ENCODE measurements at places on chromosomes 2 and 18.

DNA sequence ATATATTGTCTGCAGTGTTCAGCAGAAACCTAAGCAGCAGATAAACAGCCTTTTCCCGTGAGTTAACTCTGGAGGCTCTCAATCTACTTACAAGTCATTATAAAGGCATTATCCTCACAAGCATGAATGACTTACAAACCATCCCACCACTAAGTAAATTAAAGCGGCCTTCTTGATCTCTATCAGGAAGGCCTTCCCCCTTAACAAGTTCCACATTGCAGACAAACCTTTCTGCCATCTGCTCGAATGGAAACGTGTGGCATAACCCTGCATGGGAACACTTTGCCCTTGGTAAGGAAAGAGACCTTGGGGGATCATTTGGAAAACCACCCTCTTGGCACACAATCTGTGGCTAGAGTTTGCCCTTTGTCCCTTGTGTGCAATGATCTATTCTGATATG lies 199.5 kb downstream of the OSR1 start:
- no peak for DNase-seq

- DNase-seq = peak; percentile 46
Measured at GRCh38 chr2:94956797-94957391, 68.6 kb upstream of the MAL start.

DNA sequence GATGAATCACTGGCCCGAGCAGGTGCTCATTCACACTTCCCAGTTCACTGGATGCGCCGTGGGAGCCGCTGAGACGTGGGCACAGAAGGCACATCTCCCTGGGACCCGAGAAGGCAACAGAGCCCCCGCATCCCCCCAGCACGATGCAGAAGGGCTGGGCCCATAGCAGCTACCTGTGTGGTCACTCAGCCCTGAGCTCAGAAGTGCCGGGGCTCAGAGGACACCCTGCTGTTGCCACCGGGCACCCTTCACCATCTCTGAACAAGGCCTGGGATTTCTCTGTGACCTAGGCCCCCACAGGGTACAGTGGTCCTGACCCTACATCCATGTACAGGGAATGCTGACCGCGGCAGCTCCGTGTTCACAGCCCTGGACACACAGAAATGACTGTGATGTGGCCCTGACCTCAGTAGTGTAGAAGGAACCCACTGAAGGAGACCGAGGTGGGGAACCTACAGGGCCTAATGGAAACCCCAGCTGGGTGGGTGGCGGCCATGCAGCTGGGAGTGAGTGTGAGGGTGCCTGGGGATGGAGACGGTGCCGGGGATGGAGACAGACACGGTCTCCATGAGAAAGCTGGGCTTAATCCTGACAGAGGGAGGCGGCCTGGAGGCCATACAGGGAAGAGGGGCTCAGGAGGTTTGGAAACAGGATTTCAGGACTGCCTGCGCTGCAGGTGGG lies 111.9 kb upstream of the OTOS start:
- no peak for DNase-seq

DNA sequence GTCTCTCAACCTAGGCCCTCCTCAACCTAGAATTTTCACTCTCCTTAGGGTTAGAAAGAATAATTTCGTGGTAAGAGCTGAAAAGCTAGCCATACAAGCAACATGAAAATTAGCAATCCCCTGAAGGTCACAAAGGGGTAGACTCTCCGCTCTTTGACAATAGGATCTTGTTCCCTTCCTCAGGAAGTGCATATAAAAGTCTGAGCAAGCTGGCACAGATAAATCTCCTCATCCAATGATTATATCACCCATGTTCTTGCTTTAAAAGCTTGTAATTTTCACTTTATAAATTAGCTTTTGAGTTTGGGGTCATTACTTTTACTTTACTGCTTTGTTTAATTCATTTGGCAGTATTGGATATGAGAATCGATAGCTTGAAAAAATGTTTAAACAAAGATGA lies 852.3 kb upstream of the CRIM1 start:
- no peak for DNase-seq

DNA sequence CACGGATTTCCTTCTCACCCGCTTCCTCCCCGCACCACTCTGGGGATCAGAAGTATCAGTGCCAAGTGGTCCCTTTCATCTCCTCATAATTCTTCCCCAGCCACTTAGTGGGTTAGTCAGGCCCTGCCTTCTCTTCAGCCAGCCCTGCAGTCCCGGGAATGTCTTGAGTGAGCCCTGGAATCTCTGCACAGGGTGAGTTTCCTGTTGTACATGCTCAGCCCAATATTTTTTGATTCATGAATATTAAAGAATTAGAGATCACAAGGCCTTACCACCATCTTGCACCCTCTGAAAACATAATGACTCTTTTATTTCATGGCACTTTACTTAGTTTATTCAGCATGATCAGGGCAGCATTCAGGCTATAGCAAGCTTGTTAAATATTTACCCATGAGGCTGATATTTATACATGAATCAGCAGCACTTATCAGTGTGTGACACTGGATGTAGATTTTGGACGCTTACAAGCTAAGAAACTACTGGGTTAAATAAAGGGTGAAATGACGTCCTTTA lies 159.4 kb upstream of the FOSL2 start:
- DNase-seq = no peak

- DNase-seq = no peak
Measured at GRCh38 chr2:118973542-118973951, 31.6 kb downstream of the MARCO start.

- DNase-seq = peak; percentile 39
Measured at GRCh38 chr2:186256540-186256939, 229.5 kb upstream of the ZC3H15 start.

GRCh38 chr2:219902891-219903552 lies 275.6 kb downstream of the SLC4A3 start:
- no peak for DNase-seq

- peak; percentile 9 for DNase-seq
Measured at GRCh38 chr2:381181-381580, 93.3 kb upstream of the ALKAL2 start.

DNA sequence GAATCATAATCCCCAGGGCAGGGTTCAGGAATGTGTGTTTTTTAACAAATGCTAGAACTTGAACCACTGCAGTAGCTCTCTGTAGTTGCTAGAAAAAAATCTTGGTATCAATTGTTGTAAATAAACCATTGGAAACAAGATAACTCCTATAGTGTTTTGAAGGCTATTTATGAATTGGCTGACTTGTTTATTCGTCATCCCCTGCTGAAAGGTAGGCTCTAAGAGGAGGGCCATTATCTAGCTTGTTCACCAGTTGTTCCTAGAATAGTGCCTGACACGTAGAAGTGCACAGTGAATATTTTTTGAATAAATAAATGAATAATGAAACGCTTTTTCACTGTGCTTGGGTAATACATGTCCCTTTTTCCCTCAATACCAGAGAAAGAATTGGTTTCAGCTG lies 211.4 kb downstream of the BABAM2 start:
- DNase-seq = no peak

DNA sequence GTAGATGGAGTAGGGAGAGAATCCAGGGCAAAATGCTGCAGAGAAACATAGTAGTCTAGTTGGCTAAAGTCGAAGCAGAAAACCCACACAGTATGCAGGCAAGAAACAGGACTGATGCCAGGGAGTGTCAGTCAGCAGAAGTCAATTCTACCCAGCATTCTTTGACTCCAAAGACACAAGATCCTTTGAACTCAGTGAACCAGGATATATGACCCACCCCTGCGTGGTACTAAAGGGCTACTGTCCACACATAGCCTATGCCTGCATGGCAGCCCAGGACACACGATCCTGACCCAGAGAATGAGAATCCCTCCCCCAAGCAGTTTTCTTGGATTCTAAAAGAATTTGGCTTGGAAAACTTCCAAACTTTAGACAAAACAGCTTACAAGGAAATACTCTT lies 42.5 kb downstream of the ALK start:
- DNase-seq = no peak

DNA sequence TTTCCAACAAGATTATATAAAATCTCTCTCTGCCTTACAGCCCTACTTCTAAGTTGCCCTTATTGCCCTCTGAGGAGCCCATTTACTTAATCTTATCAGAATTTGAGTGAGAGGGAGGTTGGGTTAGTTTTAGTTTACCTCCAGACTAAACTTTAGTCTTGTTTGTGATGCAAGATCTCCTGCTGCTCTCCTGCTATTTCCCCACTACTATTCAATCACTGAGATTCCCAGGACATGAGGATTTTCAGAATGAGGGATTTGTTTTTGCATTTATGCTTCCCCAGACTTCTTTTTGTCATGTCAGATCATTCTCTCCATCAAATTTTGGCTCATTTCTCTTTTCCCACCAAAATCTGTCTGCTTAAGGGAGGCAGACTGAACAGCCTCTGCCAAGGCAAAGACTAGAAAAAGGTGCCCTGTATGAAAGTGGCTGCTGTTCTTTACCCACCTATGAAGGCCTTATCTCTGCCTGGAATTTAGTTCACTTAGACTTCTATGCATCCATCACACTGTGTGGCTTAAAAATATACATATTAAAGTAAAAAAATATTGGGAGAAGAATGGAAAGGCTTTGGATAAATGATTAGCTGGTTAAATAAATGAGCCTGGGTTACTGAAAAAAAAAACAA lies 401.3 kb downstream of the PID1 start:
- DNase-seq = no peak

- no peak for DNase-seq
Measured at GRCh38 chr2:99701503-99701902, 211.7 kb upstream of the REV1 start.

- peak; percentile 91 for DNase-seq
Measured at GRCh38 chr2:218322768-218323525, 30.6 kb upstream of the TMBIM1 start.

GRCh38 chr2:128636802-128637147 lies 318.1 kb upstream of the HS6ST1 start:
- DNase-seq = no peak

DNA sequence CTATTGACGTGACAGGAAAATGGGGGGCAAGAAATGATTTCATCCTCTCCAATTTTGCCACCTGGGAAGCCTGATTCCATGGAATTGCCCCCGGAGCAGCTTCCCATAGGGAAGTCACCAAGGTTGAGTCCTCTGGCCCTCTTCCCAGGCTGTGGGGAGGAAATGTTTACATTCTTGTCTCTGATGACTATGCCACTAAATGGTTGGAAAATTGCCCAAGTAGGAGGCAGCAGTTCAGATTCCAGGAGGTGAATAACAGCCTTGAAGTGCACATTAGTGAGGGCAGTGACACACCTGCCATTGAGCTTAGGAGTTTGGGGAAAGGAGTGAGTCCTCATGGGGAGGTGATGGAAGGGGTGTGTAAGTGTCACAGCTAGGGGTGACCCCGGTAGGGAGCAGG lies 449.2 kb upstream of the DCC start:
- no peak for DNase-seq

GRCh38 chr2:10162586-10163497 lies 40.3 kb downstream of the RRM2 start:
- no peak for DNase-seq

GRCh38 chr18:32049393-32050171 lies 31.0 kb downstream of the RNF125 start:
- no peak for DNase-seq

DNA sequence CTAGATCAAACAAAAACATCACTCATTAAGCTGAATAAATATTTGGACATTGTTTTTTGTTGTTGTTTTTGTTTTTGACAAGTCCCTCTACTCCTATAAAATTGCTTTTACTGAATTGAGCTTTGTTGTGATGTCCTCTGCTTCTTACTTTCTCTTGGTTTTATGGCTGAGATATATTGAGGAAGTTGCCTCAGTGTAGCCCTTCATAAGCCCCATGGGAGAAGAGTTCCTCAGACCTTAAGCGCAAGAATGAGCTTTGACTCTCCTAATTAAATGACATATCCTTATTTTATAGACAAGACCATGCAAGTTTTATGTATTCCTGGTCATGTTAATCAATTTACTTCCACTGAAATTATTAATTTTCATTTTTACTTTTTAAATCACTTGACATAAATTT lies 54.9 kb downstream of the CERKL start:
- no peak for DNase-seq

DNA sequence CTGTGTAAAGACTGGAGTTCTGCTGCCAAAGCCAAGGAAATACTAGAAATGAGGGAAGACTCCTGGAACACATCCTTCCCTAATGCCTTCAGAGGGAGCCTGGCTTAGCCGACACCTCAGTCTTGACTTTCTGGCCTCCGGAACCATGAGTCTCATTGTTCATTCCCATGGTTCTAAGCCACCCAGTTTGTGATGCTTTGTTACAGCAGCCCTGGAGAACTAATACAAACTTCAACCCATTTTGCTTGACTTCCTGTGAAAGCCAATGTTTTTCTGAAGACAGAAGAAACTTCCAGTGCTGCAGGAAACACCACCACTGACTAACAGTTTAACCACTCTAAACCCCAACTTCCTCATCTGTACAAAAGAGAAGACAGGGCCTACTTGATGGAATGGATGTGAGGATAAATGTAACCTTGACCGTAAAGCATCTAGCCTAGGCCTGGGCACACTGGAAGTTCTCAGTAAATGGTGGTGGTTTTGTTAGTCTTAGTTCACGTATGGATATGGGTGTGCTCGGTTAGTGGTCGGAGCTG lies 85.9 kb upstream of the RFX8 start:
- no peak for DNase-seq

All from retina (tissue), 1 donor.